ENCODE measurements at places on chromosomes 6 and 20.

DNA sequence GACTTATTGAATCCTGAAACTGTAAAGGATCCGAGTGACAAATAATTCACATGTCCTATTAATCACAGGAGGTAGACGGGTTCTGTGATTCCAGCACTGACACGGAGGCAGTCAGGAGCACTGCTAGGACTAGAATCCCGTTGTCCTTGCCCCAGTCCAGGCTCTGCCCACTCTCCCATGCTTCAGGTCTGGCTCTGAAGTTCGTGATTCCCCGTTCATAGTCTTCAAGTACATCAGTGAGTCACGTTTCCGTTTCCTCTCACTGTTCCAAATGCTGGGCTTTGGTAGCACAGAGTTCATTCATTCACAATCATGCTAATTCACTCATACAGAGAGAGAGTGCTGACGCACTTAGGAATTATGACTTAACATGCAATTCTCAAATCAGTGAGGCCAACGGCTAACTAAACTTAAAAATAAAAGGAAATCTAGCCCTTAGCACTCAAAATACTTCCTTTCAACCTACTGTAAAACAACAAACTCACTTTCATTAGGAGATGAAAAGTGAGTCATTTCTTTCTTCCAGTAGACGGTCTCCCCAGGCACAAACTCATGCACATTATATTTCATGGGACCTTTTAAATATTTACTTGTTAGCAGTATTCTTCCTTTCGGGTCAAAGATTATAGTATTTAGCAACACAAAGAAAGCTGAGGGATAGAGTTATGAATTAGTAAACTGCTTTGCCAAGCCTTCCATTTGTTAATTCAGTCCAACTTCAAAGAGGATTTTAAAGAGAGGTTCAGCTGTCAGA lies 94.0 kb upstream of the NHSL1 start:
- DNase-seq, result peak; percentile 90

GRCh38 chr6:13298446-13298845 lies 29.9 kb downstream of the TBC1D7 start:
- DNase-seq, result no peak

GRCh38 chr20:59751075-59751711 lies 146.9 kb downstream of the PHACTR3 start:
- peak; percentile 60 for DNase-seq

- no peak for DNase-seq
These were observed 465.0 kb upstream of the GJE1 start for GRCh38 chr6:141667580-141668309.

DNA sequence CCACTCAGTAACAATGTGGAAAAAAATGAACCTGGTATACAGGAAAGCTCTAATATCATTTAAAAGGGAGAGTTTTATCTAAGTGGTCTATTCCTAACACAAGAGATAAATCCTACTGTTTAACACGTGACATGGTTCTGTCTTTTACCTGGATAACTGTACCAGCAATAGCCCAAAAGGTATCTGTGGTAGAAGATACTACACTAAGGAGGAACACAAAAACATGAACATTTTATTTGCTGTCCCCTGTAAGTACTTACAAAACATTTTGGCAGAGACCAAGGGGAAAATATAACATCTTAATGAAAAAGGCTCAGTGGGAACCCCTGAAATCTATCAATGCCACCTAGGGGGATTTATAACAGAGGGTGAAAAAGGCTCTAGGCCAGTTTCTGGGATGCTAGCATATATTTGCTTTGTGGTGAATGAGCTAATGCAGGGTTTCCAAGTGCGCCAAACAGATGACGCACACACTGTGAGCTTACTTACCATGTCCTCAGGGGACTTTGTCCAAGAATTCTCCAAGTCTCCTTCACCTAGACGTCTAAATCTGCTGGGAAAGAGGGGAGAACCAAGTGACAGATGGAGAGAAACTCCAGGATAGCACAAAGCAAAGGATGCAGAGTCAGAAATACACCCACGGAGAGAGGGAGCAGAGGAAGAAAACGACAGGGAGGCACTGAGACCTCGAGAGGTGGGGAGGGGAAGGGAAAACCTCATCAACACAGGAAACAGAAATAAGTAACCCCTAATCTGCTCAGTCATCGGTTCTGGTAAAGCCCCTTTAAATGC lies 147.9 kb upstream of the PRND start:
- DNase-seq, result peak; percentile 93

- no peak for DNase-seq
These were observed 57.4 kb downstream of the GJA10 start for GRCh38 chr6:89951574-89952104.

GRCh38 chr6:44254191-44255104 lies 2.9 kb downstream of the SLC35B2 start:
- DNase-seq, result no peak

- no peak for DNase-seq
These were observed 133.4 kb upstream of the DTNBP1 start for GRCh38 chr6:15796130-15796771.
